HFFc6 (cell line): ENCODE measurements at places on chromosomes 1 and 21.

GRCh38 chr21:14687268-14687625, 141.1 kb upstream of the SAMSN1 start:
- DNase-seq, result no peak

- no peak for DNase-seq
These were observed 6.7 kb downstream of the KNCN start for GRCh38 chr1:46544561-46545240.

DNA sequence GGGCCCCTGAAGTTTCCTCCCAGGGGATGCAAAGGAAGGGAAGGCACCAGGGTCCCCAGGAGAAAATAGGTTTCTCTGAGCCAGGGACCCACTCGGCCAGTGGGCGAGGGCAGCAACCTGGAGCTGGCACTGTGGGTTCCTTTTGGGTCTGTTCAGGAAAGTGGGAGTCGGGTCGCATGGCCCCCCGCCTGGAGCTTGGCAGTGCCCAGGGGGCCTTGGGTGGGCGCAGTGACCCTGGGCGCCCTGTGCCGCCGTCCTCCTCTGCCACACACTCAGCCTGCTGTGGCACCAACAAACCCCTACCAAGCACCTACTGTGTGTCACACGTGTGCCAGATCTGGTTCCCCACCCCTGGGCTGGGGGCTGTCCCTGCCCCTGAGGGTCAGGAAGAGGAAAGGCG, 89.5 kb upstream of the ARHGEF16 start:
- no peak for DNase-seq

- no peak for DNase-seq
These were observed 75.8 kb upstream of the WNT4 start for GRCh38 chr1:22218618-22219250.

DNA sequence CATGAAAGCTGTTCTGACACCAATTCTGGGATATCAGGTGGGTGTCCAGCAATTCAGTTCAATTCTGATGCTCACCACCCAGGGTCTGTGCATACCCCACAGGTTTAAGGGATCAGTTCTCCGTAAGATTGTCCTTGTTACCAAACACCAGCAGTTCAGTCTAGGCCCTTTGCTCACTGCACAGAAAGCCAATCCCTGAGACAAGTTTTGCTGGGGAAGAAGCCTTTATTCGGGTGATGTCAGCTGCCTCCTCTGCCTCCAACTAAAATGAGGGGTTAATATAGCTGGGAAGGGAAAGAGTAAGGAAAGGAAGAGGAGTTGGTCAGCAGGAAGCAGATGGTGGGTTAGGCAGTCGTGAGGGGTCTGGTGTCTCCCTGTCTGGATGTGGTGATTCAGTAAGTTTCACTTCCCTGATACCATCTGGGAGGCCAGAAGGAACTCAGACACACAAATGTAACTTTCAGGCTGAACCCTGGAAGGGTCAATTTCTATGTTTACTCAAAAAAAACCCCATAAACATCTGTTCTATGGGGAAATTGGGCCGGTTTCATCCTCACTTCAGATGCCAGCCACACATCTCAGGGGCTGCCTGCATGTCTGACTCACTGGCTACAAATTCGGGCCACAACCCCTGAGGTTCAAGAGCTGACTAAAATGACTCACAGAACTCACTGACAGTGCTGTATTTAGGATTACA, 83.3 kb upstream of the PGBD5 start:
- peak; percentile 6 for DNase-seq

DNA sequence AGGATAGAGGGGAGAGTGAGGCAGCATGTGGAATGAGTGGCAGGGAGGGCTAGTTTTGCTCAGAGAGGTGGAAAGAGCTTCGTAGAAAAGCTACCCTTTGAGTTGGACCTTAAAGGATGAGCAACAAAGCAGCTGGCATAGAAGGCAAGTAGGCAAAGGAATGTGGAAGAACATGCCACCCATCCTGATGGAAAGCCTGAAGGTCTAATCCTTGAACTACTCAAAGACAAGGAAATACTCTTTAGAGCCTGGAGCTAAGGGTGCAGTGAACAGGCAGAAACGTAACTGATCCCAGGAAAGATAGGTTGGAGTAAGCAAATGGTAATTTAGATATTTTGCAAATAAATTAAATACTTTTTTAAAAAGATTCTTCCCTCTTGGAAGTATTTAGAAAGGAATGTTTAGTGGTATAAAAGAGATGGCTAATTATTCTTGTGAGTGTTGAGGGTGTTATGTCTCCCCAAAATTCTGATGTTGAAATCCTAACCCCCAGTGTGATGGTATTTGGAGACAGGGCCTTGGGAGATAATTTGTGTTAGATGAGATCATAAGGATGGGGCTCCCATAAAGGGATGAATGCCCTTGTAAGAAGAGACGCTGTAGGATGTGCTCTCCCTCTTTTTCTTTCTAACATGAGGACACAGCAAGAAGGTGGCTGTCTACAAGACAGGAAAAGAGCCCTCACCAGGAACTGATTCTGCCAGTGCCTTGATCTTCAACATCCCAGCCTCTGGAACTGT, 308.1 kb upstream of the RUNX1 start:
- no peak for DNase-seq

GRCh38 chr1:176448340-176448739, 14.6 kb upstream of the PAPPA2 start:
- no peak for DNase-seq

DNA sequence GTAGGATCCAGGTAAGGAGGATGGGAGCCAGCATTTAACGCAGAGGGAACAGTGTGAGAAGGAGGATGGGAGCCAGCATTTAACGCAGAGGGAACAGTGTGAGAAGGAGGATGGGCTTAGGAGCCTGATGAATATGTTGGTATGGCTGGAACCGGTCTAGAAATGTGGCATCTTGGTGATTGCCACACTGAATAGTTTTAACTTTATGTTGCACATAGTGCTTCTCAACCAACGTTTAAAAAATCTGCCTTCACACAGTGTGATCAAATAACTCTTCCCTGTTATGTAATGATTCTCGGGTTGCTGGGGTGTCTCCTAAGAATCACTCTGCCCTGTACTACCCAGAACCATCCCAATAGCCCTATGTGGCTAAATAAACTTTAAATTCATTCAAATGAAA, 146.9 kb upstream of the DUSP10 start:
- DNase-seq, result no peak

DNA sequence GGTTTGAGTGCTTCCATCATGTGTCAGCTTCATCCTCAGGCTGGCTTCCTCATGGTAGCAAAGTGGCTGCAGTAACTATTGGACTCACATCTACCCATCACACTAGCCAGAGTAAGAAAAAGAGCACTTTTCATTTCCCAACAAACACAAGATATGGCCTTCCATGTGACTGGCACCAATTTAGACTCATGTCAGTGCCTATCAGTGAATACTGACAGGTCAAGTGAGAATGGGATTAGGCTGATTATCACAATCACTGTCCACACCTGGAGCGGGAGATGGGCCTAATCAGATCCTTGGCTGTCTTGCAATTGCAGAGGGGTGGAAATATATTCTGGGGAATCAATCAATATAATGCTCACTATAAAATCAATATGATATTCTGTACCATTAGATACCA, 2.9 kb upstream of the RABGAP1L start:
- no peak for DNase-seq

- DNase-seq, result no peak
These were observed 692.1 kb upstream of the ZP4 start for GRCh38 chr1:238582816-238583215.

DNA sequence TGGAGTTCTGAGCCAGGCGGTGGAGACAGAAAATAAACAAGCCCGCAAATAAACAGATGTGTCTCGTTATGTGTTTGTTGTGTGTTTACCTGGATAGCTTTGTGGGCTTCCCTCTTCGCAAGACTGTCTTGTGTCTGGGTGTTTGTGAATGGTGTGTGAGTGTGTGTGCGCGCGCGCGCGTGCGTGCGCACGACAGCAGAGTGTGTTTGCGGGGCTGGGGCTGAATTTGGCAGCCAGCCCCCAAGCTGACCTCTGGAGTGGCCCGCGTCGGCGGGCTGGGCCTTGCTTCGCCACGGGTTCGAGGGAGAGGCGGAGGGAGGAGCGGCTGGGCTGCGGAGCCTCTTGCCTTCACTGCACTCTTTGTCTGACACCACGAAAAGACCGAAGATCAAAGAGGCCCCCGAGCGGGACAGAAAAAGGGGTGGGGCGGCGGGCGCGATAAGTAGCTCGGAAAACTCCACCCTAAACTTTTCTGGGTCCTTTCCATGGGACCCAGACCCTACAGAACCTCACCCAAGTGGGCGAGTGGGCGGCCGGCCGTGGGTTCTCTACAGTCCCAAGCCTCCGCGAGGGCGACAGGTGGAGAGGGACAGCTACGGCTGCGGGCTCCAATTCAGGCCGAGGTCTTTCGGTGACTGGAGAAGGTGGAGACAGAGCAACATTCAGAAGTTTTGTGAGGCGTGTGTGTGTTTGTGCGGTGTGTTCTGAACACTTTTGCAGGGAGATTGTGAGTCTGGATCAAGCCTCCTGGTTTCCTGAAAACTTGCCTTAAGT, 14.5 kb downstream of the PAX7 start:
- DNase-seq, result no peak

DNA sequence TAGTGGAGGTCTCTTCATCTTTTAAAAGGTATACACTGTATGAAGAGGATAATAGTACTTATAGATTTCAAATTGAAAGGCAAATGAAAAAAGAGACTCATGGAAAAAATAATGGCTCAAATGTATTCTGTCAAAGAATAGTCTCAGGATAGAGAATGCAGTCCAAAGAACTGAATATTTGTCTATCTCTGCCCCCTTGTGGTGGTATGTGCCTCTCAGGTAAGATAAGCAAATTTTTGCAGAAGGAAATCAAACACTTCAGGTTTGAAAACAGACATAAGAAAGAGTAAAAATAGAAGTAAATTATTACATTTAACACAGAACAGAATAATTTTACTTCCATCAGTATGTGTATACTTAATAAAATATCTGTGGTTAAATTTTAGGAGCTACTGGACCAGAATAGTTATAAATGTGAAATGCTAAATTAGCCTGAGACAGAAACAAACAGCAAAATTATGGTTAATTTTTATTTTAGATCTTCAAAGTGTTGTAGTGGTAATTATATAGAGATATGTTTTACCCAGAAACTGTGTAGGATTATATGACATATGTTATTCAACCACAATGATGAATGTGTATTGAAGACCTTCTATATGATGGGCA, 164.4 kb upstream of the PALMD start:
- peak; percentile 62 for DNase-seq

DNA sequence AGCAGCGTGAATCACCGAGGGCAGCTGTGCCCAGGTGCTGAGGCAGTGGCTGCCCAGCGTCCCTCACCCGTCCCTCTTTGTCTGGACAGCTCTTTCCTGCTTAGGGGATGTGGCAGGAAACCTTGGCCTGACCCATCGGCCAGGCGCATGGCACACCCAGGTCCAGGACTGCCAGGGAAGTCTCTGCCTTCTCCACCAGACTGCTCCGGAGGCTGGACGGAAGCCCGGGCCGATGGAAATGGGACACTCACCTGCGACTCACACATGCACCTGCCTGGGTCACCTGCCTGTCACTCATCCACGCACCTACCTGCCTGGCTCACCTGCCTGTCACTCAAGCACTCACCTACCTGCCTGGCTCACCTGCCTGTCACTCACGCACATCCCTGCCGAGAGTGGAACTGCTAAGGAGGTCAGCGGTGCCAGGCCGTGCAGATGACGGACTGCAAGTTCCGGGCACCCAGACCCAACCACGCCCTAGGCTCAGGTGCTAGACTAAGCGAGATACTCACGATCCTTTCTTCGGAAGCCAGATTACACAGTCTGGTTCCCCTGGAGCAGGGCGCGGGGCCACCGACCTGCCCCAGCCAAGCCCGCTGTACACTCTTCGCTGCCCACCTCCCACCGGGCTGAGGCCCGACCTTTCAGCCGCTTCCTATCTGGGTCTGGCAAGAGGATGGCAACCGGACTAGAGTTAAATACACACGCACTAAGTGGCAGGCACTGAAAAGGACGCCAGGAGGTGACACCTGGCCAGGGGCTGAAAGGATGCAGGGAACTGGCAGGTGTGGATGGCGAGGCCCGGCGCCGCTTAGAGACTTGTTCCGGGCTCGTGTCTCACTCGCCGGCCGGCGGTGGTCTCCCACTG, 1.1 kb downstream of the UBE2J2 start:
- no peak for DNase-seq

DNA sequence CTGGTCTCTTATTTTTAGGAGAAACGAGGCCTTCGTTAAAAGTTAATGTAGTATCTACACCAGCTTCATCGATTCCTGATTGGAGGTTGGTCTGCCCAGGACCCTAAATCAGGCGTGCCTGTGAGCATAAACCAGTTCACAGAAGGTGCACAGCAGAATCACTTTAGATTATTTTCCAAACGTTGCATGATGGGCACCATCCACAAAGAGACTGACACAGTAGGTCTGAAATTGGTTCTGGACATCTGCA, 256 bp upstream of the TARBP1 start:
- no peak for DNase-seq

DNA sequence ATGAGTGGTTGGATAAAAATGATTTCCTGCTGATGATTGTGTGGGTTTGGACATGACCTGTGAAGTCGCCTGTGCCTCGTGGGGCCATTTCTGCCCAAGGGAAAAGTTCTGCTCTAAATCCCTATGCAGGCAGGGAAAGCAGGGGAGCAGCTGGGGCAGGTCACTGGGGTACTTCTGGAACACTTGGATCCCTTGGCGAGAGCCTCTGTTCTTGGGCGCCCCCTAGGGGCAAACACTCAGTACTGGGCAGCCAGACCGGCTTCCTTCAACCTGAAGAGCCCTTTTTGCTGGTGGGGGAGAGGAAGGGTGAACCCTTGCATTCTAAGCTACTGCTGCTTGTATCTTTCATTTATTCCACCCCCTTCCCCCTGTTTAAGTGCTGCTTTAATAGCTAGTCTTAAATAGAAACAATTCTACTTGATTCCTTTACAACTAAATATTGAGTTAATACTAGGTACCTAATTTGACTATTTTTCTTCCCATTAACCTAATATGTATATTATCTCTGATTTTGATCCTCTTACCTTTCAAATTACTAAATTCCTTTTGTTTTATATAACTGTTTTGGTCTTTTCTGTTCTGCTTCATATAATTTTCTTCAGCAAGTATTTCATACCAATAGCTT, 5.1 kb upstream of the CLEC20A start:
- DNase-seq, result peak; percentile 39

DNA sequence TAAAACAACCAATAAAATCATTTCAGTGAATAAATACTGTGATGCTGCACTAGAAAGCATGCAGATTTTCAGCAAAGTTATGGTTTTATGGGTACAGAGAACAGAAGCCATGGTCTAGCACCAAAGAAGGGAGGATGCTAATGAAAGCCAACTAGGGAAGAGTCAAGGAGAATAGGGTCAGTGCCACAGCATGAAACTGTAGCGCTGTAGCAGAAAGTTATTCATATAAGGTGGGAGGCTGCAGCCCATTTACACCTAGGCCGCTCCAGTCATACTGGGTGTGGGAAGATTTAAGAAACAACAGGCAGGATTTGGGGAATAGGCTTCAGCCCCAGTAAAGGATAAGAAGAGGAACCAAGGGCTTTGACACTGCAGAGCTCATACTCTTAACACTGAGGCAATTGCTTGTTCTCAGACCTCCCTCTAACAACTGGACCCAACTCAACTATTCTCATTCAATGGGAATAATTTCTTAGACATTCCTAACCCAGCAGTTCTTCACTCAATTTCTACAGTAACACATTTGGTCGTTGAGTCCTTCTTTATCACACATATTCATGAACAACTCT, 4.4 kb downstream of the IFI16 start:
- no peak for DNase-seq
